ENCODE measurements at places on chromosomes 1 and 21.

DNA sequence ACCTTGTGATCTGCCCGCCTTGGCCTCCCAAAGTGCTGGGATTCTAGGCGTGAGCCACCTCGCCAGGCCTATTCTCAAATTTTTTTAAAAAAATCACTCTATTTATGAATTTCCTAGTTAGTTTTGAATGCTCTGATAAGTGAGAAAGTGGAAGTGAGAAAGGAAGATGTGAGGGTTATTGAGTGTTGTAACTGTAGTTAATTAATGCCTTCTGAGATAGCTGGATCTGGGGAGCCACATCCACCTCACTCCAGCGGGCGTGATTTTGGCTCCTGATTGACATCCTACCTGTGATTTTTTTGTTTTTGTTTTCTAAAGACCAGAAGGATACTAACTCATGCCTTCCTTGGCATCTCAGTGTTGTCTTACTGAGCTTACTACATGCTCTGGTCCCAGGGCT, 65.6 kb downstream of the ST3GAL3 start:
- DNase-seq = no peak

GRCh38 chr1:45767035-45767434, 16.6 kb upstream of the IPP start:
- no peak for DNase-seq

- DNase-seq = no peak
Measured at GRCh38 chr21:44820851-44821250, 3.0 kb upstream of the SUMO3 start.

DNA sequence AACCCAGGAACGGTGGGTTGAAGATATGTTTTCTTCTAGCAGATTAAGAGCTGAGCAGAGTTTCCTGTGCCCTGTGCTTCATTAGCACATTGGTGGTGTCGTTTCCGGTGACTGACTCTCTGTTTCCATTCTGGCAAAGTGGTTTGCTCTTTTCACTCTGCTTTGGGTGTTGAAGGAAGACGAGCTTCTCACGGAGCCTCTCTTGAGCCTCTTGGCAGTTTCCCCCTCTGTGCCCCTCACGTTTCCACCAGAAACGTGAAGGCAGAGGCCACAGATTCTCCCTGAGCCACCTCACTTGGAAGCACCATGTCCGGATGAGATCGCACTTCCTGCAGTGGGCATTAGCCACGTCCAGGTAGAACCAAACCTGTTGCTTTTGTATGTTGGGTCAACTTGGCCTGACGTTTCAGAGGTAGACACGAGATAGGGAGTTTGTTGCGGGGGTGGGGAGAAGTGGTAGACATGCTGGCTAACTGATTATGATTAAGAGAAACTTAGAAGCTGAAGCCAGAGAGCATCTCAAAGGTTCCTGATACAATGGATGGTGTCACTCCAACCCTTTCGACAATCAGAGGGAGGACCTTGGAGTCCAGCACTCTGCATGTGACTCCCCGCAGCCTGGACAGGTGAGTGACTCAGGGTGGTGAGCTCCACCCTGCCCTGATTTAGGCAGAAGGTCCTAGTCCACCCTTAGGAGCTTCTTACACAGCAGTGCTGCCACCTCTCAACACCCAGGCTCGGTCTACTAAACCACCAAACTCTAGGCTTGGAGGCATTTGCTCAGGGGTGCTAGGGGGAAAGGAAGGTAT, at the start of gene LAX1:
Gene LAX1 (plus strand): TSS at position 155 of the 809 bp plus-strand sequence. CDS start 383 bp downstream, at position 538.
- DNase-seq = no peak

- no peak for DNase-seq
Measured at GRCh38 chr1:151972542-151973248, 21.0 kb downstream of the S100A10 start.

DNA sequence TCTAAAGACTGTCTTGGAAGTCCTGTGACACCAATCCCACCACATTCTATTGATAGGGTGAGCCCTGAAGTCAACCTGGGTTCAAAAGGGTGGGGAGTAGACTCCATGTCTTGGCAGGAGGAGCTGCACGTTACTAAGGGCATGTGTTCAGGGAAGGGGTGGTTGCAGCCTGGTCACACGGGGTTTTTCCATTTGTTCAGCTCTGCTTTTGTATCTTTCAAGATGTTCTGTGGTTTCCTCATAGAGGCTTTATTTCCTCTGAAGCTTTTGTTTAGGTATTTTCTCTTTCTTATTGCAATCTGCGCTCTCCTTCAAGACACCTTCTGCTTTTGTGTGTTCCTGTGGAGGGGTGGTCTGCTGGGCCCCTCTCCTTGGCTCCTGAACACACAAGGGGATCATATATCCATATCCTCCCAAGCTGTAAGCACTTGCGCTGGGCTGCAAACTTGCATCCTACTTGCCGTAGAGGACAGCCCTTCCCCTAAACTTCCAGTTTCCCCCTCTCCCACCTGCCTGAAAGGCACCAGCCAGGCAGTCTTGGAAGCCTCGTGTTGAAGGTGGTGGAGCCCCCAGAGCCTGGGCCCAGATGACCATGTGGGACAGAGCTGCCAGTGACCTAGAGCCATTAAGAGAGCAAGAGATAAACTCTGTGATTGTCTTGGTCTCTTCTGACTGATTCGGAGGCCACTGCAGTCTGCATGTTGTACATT, 62.5 kb upstream of the TRAPPC10 start:
- no peak for DNase-seq

- no peak for DNase-seq
Measured at GRCh38 chr1:55380355-55380970, 165.3 kb upstream of the USP24 start.

- no peak for DNase-seq
Measured at GRCh38 chr21:34545079-34545884, 33.3 kb upstream of the KCNE1 start.

DNA sequence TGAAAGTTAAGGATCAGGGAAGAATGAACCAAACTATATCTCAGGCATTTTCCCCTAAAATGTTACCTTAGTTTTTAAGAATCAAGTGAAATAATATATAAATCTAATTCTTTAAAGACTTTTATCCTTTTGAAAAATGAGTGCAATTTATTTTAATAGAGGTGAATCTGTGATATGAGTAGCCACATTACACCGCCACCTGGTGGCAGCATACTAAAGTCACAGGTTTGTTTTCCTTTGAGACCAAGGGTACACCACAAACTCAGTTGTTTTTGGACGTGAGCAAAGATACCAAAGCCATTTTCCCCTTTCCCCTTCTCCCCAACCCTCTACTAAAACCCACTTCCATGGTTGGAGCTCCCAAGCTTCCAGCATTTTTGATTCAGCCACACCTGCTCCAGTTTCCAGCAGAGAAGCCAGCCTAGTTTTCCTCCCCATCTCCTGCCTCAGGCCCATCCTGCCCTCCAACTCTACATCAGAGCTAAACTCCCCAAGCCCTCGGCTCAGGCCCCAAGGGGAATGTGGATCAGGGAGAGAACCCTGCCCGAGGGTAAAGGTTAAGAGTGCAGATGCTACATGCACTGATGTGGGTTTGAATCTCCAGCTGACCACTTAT, 22.9 kb upstream of the LDLRAP1 start:
- DNase-seq = no peak

DNA sequence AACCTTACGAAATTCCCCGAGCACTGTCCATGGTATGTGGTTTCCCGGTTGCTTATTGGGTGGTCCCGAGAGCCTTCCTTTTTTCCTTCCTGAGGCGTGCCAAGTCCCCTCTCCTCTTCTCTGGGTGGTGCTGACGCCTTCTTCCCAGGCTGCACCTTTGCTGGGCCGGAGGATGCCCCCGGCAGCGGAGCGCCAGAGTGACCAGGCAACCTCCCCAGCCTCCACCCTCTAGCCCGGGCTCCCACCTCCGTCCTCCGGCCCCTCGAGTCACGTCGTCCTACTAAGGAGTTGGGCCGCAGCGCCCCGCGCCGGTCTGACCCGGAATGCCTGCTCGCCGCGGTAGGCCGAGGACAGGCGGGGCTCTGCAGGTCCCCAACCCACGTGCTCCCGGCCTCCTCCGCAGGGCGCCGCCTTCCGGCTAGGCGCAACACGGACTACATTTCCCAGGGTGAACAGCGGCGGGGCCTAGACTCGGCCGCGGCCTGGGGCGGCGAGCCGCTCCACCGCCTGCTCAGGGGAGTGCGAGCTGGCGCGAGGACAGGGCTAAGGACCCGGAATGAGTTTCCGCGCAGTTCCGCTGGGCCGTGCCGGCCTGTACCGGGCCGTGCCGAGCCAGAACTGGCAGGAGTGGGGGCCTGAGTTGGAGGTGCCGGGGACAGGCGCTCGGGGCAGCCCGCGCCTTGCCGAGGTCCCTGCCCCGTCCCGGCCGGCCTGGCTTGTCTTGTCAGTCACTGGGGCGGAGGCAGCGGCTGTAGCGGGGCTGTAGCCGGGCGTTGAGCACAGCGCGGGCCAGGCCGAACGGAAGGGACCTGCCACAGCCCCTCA, at the start of gene IPO13:
Gene IPO13 (plus strand): TSS at position 715 of the 825 bp plus-strand sequence. CDS start 651 bp downstream, outside the sequence.
- DNase-seq = peak; percentile 67

- no peak for DNase-seq
Measured at GRCh38 chr1:80799457-80799856, 1001.3 kb upstream of the ADGRL2 start.

- no peak for DNase-seq
Measured at GRCh38 chr1:237040823-237041222, 1.2 kb upstream of the RYR2 start.

DNA sequence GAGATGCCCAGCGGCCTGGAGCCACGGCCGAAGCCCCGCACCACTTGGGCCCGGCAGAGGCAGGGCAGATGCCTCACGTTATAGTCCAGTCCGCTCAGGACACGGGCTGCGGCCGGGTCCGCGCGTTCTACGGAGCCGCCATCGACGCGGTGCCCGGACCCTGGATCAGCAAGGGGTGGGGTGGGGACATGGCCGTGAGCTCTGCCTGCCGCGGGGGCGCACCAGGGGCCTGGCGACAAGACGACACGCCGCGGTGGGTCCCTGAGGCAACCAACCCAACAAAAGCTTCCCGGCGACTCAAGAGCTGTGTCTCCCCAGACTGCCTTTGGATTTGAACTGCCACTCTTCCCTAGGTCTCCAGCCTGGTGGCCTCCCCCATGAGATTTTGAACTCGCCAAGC, 211.4 kb upstream of the GREM2 start:
- DNase-seq = no peak

DNA sequence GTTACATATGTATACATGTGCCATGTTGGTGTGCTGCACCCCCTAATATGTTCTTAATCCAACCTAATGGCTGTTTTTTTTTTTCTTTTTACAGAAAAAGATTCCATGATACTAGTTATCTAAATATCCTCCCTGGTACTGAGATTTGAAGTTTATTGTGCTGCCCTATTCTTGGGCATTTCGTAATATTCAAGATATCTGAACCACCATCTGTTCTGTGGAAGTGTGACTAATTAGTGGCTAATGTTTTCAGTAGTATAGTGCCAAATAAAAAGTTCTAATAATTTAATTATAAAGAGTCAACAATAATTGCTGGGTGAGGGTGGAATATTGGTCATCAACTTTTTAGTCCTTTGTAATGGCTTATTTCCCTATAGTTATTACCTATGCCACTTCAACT, 217.5 kb downstream of the GABPA start:
- DNase-seq = no peak

- no peak for DNase-seq
Measured at GRCh38 chr1:30054126-30054525, 669.3 kb downstream of the MATN1 start.

DNA sequence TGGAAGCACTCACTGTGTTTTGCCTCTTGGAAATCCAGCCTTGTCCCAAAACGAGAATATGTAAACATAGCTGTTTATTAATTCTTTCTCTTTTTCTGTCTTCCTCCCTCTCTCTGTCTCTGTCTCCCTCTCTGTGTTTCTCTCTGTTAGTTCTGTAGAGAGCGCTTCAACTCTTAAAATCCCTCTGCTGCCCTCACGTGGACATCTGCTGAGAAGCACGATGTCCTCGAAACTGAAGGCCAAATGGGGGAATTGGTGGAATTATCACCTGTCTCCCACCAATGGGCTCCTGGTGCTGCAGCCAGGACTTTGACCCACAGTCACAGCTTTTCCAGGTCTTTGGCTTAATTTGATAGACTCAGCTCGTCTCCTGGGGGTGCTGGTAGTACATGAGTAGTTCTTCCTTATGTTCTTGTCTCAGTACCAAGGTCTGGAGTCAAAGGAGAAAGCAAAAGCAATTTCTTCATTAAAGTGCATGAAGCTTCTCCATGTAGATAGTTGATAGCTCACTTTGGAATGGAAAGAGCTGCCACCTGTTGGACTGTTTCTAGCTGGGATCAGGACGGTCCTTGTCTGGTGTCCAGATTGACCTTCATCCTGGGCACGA, 5.5 kb upstream of the GBP6 start:
- DNase-seq = peak; percentile 2

- DNase-seq = no peak
Measured at GRCh38 chr1:22364326-22364650, 87.4 kb upstream of the ZBTB40 start.

DNA sequence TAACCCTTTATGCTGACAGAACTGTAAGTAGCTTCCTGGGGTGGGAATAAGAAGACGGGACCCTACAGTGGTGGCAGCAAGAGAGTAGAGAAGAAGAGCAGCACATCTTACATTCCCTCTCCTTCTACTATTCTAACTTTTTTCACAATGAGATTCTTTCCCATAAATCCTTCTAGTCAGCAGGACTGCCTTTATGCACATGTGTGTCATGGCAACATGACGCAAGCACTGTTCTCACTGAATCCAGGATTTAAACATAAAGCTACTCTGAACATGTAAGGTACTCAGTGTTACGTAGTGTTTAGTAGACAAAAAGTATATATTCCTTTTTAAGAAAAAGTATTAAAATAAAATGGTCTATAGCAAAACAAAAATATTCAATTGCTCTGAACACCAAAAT, 309.7 kb upstream of the LYPLAL1 start:
- DNase-seq = no peak

GRCh38 chr1:150869683-150870082, 6.7 kb downstream of the ARNT start:
- DNase-seq = no peak

GRCh38 chr21:36576441-36576840, 96.5 kb upstream of the CLDN14 start:
- DNase-seq = no peak

- no peak for DNase-seq
Measured at GRCh38 chr1:223136086-223136485, 7.0 kb downstream of the TLR5 start.

- no peak for DNase-seq
Measured at GRCh38 chr1:94395748-94396309, 22.4 kb upstream of the ABCD3 start.

- no peak for DNase-seq
Measured at GRCh38 chr1:188689542-188689941, 1788.1 kb downstream of the BRINP3 start.

DNA sequence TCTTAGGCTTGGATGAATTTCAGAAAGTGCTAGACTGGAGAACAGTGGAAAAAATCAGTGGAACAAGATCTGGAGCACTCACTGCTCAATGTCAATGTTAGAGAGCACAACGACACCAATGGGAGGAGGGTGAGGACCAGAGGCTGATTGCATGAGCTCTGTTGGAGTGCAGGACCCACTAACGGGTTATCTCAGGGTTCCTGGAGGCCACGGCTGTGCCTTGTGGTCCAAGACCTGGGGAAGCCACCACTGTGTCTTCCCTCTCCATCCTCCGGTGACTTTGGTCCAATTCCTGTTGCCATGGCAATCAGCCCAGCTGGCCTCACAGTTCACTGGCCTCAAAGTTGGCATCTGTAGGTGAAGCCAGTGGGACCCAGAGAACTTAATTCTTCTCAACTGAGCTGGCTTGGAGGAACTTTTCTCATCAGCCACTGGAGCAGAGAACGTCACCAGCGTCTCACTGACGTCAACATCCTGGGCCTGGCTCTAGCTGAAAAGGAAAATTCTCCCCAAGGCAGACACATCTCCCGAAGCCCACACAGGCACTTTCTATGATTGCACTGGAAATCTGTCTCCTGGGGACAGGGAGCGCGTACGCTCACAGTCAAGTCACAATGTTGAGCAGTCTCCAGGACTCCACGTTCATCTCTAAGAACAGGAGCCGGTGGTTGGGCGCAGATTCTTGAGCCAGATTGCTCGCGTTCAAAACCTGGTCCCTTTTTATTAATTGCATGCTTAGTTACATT, 21.9 kb upstream of the GPR157 start:
- DNase-seq = no peak

Measured in esophagus squamous epithelium (tissue), 5 donors.